NCI-H2081 treated with DMSO at 0.1 percent for 48 hours (cell line): ENCODE measurements at places on chromosomes 7 and 10.

DNA sequence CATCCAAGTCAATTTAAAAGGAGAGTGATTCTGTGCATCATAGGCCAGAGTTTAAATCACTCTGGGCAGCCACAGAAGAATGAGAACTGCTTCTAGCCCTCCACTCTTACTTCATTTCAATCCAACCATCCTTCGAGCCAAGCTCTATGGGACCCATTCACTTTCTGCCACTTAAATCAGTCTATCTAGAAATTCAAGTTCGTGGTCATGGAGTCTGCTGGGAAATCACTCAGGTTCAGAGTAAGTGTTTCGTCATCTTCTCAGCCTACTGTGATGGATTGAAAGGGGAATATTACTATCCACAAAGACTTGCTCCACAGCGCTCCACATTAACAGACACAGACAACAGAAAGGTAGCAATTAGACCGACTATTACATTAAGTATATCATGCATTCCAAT lies 4.6 kb downstream of the DCLRE1C start:
- DNase-seq, result no peak

- no peak for DNase-seq
These were observed 119.4 kb downstream of the GNAT3 start for GRCh38 chr7:80392229-80393169.

DNA sequence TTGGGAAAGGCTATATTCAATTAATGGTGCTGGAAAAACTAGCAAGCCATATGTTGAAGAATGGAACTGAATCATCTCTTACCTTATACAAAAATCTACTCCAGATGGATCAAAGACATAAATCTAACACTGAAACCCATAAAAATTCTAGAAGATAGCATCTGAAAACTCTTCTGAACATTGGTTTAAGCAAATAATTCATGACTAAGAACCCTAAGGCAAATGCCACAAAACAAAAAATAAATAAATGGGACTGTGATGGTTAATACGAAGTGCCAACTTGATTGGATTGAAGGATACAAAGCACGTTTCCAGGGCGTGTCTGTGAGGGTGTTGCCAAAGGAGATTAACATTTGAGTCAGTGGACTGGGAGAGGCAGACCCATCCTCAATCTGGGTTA lies 1130.0 kb downstream of the DNAJB9 start:
- no peak for DNase-seq

DNA sequence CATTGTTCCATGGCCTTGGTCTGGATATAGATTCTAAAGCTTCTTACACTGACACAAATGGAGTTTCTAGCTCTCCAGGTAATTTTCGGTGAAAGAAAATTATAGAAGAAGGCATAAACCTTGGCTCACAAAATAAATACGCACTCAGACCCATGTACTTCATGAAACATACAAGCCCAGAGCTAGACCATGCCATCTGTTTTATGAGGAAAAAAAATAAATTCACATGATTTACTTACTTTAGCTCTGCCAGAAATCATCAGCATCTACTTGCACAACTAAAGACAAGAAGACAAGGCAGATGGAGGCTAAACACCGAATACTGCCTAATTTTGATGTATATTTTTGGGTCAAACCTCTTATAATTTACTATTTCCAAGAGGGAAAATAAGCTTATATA lies 197.4 kb upstream of the KLF14 start:
- no peak for DNase-seq
